ENCODE measurements at places on chromosomes 1 and 21.

DNA sequence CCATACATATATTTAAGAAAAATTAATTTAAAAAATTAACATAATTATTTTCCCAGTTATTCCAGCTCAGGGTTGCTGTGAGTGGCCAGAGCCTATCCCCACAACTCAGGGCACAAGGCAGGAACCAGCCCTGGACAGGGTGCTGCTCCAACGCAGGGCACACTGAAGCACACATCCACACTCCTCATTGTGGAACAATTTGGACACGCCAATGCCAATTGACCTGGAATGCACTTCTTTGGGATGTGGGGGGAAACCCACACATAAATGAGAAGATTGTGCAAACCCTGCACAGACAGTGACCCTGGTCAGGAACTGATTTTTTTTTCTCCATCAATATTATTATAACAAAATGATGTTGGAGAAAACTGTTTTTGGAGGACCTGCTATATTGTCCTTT is 23.4 kb downstream of the SAMSN1 start:
- no peak for DNase-seq

DNA sequence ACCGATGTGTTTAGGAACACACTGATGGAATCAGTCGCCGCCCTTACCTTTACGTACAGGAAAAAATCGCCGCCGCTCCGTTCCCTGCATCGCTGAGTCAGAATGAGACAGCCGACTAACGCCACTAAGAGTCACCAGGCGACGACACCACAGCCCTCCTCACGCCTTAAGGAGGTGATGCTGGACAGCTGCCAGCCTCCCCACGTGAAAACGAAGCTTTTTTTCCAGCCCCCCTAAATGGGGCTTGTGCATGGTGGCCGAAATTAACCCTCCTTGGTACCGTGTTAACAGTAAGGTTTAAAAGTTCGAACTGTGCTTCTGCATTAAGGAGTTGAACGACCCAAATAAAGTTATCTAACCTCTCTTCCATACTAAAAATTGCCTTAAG is 511 bp downstream of the DNTTIP2 start:
- peak; percentile 30 for DNase-seq

DNA sequence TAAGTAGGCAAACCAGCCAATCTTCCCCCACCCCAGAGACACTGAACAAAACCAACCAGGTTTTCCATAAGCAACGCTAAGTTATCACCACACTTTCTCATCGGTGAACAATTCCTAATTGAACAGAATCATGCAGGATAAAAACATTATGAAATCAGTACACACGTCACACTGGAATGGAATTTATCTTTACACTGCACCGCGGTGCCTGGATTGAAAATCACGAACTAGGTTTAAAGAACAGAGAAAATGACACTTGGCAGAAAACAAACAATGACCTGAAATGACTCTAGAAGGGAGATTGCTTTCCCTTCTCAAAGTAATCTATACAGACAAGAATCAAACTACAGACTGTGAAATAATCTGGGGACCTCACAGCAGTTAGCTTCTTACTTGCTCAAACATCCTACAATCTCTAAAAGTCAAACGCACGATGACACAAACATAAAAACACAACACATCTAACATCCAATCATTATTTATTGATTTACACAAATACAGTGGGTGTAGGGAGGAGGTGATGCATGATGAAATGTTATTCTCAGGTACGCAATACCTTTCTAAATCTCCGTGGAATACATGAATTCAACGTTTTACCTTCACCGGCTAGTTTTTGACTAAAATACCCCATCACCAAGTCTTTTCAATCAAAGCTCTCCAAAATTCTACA is 1.9 kb downstream of the EIF4G3 start:
- no peak for DNase-seq

GRCh38 chr1:154353460-154353904 is 28.2 kb downstream of the ATP8B2 start:
- peak; percentile 47 for DNase-seq

DNA sequence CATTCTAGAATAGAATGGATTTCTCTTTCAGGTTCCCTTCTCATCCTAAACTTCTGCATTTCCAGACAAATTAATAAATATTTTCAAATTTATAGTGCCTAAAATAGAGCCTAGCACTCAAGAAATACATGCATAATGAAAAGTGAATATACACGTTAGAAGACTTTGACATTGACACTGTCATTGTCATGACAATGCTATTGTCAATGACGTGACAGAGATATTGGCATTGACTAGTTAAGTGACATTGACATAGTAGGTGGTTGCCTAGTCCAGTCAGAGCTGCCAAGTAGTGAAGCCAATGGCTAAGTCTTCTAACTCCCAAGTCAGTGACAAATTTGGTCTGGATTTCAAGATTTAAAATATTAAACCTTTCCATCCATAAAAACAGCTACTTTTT is 410.5 kb downstream of the LMO4 start:
- no peak for DNase-seq

GRCh38 chr1:56686169-56686568 is 41.1 kb downstream of the PRKAA2 start:
- no peak for DNase-seq

GRCh38 chr1:181119093-181119989 is 30.8 kb downstream of the IER5 start:
- no peak for DNase-seq

DNA sequence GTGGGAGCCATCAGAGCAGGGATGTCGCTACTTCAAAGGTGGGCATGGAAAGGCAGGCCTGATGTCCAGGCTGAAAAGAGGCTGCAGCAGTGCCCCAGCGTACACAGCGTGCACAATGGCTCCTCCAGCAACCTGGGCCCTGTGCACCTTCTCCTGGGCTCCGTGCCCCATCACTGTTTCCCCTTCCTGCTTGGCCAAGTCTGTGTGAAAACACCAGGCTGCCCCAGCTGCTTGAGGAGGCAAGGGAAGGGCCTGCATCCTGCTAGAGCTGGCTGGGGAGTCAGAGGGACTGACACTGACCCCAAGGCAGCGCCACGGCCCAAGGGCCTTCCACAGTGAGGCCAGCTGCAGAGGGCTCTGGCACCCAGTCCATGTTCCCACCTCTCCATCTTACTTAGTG is 33.4 kb downstream of the SDC3 start:
- DNase-seq = no peak

DNA sequence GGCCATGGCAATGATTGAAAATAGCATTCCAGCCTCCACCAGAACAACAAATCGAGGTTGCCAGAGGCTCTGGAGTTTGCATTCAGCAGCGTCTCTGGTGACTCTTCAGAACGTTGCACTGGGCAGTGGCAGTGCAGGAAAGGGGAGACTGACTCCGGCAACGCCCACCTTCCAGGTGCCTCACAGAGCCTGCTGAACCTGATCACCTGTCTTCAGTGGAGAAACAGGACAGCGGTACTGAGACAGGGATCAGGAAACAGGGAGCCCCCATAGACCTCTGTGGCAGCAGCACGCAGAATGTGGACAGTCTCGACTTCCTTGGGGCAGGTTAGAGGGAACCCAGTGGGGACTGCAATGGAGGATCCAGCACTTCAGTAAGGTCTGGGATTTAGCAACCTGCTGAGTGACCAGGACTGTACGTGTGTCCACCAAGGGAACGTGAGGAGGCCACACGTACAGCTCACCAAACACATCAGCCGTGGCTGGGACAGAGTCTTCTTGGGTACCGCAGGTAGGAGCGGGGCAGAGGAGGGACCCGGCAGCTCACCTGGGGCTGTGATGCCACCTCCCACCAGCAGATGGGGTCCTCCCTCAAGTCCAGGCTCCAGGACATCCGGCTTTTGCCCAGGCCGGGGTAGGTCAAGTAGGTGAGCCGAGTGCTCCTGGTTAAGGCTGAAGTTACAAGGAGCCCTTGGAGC is 128.6 kb downstream of the PRDM2 start:
- DNase-seq = peak; percentile 67

DNA sequence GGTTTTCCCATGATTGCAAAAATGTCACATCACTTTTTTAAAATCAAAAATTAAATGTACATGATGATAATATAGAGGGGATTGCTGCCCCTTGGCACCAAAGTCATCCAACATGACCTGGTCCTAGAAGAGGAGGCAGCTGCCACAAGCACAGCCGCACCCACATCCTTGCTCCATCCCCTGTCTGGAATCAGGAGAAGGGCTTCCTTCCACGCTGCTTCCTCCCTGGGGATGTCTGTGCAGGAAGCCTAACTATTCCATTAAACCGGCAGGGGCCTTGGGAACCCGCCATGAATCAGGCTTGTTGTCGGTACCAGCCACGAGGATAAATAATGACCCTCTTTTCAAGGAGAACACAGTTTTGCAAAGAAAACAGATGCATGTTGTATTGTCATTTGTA is 68.7 kb upstream of the AJAP1 start:
- no peak for DNase-seq

DNA sequence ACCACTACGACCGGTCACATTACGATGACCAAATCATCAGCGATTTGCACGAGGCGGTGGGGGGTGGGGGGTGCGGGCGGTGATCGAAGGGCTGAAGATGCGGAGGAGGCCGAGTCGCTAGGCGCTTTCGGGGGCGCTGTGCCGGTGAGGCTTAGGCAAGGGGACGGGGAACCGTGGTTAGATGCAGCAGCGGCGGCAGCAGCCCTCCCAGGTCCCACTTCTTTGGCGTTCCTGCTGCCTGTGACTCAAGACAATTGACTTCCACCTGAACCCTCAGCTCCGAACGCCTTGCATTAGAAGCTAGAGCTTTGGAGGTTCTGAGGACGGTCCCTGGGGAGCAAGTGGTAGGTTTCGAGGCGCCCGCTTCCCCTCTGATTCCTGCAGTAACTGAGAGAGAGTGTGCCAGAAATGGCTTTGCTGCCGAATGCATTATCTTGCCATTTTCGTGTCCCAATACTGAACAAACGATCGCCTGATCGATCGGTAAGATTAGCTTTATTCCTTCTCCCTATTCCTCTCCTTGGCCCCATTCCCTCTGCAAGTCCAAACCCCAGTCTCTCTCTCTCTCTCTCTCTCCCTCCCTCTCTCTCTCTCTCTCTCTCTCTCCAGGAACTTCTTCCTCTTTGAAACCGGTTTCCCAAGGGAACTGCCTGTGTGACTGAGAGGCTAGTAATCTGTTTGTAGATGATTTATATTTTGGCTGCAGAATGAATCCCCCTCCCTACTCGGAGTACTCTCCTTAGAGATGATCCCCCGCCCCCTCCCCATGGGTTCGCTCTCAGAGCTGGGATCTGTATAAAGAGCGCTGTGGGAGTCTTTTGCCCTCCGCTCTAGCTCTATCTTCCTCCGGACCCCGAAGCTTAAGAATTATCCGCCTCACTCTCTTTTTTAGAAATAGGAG is 735 bp upstream of the BRINP3 start:
- no peak for DNase-seq

DNA sequence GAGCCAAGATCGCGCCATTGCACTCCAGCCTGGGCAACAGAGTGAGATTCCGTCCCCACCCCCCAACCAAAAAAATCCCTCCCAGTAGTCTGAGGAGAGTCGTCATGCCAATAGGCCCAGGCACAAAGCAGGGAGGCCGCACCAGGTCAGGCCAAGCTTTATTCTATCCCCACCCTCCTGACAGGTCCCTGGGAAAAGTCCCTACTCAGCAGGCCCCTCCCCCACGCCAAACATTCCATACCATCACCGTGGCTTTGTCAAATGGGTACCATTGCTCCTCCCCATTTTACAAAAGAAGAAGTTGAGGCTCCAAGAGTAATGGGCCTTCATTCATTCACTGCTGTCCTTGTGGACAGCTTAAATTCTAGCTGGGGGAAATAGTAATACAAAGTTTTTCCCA is 5.3 kb downstream of the GPR3 start:
- no peak for DNase-seq

DNA sequence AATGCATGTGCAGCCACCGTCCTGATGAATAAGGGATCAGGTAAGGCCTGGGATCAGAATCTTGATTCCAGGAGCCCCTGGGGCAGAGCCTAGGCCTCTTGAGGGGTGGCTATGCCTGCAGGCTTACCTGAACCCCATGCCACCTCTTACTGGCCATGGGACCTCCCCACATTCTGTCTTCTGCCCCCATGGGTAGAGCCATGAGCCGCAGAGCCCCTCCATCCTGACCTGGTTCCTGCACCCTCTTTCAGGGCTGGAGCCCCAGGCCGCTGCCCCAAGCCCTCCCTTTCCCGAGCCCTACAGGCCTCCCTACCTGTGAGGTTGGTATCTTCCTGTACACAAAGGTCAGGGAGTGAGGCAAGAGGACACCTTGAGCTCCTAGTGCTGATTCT is 120.8 kb downstream of the DMRTB1 start:
- no peak for DNase-seq

- no peak for DNase-seq
These were observed 73.5 kb downstream of the PRPF38A start for GRCh38 chr1:52477876-52478275.

- no peak for DNase-seq
These were observed 20.5 kb upstream of the COQ8A start for GRCh38 chr1:226919587-226919986.

DNA sequence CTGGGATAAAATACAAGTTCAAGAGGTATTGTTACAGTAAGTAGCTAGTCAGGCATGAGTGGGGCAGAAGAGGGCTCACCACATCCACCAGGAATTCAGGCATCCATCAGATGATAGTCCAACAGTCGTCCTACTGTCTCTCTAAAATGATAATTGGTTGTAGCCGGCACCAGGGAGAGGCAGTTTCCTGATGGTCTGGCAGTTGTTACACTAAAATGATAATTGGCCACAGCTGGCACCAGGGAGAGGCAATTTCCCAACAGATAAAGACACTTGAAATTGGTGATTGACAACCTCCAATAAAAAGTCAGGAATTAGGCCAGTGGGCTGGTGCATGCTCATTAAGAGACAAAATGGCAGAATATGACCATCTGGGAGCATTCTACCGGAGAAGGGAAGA is 545.8 kb downstream of the AMY1C start:
- no peak for DNase-seq

DNA sequence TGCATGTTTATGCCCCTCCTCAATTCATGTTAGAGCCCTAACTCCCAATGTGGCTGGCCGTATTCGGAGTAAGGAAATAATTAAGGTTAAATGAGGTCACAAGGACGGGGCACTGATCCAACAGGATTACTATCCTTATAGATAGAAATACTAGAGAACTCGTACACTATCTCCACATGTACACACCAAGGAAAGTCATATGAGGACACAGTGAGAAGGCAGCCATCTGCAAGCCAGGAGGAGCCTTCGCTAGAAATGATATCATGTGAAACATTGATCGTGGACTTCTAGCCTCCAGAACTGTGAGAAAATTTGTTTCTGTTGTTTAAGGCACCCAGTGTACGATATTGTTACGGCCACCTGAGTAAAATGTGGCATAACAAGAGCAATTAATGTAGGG is 79.7 kb downstream of the FAF1 start:
- DNase-seq = no peak

DNA sequence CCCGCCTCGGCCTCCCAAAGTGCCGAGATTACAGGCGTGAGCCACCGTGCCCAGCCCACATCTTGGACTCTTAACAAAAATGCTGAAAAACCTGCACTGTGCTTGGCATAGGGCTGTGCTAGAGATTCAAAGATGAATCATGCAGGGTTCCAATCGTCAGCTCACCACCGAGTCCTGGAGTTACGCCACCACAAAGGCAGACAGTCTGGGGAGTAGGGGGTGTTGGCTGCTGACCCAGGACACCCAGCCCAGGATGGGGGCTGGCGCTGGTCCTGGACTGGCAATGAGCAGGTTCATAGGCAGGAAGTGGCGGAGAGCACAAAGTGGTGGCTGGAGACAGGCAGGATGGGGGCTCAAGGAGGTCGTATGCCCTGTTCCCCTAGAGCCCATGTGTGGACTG is 16.0 kb downstream of the PSRC1 start:
- DNase-seq = no peak

Data from GM19239 (cell line).